ENCODE measurements at places on chromosomes 7 and 10.

DNA sequence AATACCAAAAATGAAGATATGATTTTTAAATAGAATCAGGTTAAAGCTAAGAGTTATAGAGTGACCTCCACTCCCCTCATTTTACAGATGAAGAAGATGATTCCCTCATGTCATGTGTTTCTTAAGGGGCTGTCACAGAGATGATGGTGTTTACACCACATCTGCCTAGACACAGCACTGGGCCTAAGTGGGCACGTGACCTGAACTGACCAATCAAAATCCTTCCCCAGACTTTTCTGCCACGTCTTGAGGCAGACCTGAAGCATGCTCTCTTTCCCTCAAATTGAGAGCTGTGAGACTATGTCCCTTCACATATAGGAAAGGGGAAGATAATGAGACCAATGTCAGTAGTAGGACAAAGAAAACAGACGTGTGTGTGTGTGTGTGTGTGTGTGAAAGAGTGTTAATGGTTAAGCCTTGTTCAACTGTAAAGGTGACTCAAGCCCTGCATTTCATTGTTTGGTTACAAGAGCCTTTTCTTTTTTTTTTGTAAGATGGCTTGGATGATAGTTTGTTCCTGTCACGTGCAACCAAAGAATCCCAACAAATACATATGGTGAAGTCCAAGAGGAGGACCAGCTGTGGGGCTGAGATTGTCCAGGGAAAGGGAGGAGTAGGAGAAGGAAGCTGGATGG lies 172.8 kb upstream of the AOAH start:
- peak overlapping the region; percentile 74 for H3K27ac ChIP-seq
- no peaks in the 10 kb centered on the region for H3K36me3 ChIP-seq
- no peak for DNase-seq
- H3K27me3 ChIP-seq: no peaks in the 10 kb centered on the region
- peaks cover 19% of the 10 kb centered on the region for H3K4me1 ChIP-seq

DNA sequence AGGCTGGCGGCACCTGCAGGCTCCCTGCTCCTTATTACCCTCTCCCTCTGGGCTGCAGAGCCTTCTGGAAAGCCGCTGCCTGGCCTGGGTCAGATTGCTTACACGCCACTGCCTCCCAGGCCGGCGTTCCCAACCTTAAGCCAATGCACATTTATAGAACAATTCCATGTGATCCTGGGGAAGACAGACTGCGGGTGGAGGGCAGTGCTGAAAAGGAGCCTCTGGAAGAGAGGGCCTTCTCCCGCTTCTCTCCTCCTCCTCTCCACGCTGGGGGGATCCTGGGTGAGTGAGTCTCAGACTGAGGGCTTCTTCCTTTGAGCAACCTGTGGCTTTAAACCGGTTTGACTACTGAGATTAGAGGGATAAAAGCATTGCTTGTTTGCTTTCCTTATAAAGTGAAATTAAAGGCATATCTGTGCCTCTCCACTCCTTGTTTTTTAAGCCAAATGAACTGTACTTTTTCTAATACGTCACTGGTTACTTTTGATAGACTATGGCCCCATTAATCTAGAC lies 5.5 kb downstream of the TACC2 start:
- H3K27me3 ChIP-seq: no peaks in the 10 kb centered on the region
- H3K27ac ChIP-seq: peak overlapping the region; percentile 89
- DNase-seq: peak; percentile 73
- H3K4me1 ChIP-seq: peaks cover 24% of the 10 kb centered on the region
- H3K36me3 ChIP-seq: no peaks in the 10 kb centered on the region

DNA sequence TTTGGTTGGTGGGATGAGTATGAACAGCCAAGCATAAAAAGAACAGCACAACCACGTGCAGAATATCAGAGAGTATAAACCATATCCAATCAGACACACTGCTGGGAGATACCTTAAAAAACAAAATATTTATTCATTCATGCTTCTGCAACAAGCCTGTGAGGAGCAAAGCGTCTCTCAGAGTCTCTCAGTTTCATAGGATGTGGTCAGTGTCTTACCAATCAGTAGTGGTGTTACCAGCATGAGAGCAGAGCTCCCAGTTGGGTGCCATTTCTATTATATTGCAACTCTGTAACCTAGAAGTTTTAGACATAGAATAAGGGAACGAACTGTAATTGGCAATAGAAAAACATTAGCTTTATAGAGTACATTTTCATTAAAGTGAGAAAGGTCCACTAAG lies 445.9 kb upstream of the LRRN3 start:
- H3K36me3 ChIP-seq: no peaks in the 10 kb centered on the region
- no peak for DNase-seq

GRCh38 chr7:97871659-97872024 lies 566 bp downstream of the ASNS start:
- peak overlapping the region; percentile 97 for H3K4me3 ChIP-seq
- peak overlapping the region; percentile 92 for H3K27ac ChIP-seq
- no peaks in the 10 kb centered on the region for H3K4me1 ChIP-seq
- DNase-seq: peak; percentile 55

DNA sequence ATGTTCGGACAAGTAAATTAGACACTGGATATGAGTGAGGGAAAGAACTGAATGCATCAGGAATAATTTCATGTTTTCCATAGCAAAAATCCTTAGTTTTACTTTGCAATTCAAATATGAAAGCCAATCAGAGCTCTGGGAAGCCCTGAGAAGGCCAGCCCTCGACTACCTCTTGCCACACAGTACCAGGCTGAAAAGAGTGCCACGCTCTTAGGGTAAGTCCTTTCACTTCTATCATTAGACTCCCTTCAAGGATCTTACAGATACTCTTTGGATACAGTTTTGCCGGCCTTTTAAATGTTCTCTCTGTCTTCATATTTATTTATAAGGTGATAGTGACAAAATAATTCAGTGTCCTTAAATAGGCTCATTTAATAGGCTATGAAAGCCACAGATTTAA lies 1.9 kb downstream of the COBL start:
- no peaks in the 10 kb centered on the region for H3K27me3 ChIP-seq
- H3K36me3 ChIP-seq: no peaks in the 10 kb centered on the region
- DNase-seq: no peak
- H3K4me1 ChIP-seq: peaks cover 55% of the 10 kb centered on the region
- H3K4me3 ChIP-seq: peak overlapping the region; percentile 93
- H3K27ac ChIP-seq: peak overlapping the region; percentile 96

DNA sequence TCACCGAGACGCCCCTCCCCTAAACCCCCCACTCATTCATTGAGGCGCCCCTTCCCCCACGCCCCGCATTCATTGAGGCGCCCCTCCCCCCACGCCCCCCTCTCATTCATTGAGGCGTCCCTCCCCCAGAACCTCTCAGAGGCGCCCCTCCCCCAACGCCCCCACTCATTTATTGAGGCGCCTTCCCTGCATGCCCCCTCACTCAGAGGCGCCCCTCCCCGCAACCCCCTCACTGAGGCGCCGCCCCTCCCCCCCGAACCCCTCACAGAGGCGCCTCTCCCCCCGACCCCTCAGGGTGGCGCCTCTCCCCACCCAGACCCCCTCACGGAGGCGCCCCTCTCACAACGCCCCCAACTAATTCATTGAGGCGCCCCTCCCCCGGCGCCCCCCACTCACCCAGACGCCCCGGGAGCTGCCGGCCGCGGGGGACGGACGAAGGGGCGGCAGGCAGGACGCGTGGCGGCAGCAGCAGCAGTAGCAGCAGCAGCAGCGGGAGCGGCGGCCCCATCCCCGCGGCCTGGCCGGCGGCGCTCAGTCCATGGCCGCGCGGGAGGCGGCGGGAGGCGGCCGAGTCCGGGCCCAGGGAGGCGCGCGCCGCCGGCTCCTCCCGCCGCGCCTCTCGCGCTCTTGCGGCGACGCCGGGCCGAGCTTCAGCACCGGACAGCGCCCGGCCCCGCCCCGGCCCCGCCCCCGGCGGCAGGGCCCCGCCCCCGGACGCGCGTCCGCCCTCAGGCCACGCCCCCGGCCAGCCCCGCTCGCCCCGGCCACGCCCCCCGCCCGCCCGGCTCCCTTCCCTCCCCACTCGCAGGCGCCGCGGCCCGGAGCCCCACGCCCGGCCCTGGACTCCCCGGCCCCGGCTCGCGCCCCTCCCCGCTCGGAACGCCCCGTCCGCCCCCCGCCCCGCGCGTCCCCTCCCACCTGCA lies at the start of gene PTPRN2:
PTPRN2 (minus strand) TSS at position 662 of the 923 bp plus-strand sequence.
- no peak within 1 kb of the TSS for H3K27ac ChIP-seq
- DNase-seq: no peak
- no peaks in the 10 kb centered on the region for H3K36me3 ChIP-seq

DNA sequence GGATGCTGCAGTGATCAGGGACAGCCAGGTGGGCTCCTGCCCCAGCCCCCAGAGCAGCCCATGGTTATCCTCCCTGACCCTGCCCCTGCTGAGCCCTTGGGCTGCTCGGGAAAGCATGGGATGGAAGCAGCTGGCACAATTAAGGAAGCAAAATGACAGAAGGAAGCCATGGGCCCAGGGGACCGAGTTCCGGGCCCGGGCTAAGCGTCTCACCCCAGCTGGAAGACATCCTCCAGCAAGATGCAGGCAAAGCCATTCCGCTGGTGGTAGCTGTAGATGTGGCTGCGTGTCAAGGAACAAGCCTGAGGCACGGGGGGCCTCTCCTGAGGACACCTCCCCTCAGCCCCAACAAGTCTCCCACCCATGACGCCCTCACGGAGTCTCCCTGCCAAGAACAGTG lies 1.1 kb downstream of the ATG9B start:
- H3K4me3 ChIP-seq: no peak overlapping the region
- H3K27me3 ChIP-seq: no peaks in the 10 kb centered on the region
- H3K27ac ChIP-seq: no peak overlapping the region
- H3K36me3 ChIP-seq: no peaks in the 10 kb centered on the region
- H3K4me1 ChIP-seq: peaks cover 48% of the 10 kb centered on the region
- DNase-seq: no peak

DNA sequence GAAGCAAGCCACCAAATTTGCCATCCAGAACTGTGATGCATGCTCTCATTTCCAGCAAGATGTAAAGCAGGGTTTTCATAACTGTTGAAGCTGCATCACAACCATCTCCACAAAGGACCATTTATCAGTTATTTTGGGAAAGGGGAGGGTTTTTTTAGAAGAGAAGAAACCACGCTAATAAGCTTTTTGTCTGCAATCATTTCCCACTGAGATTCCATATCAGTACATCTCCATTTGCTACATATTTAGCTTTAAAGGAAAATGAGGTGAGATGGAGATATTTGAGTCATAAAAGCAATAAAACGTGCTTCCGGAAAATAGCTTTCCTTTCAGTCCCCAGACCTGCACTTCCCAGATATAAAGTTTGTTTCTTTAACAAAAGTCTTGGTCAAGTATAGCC lies 258.2 kb downstream of the FRMD4A start:
- H3K27ac ChIP-seq: no peak overlapping the region
- DNase-seq: no peak
- H3K27me3 ChIP-seq: no peaks in the 10 kb centered on the region
- peaks cover 7% of the 10 kb centered on the region for H3K4me1 ChIP-seq
- no peaks in the 10 kb centered on the region for H3K36me3 ChIP-seq

Data from Caco-2 (cell line).